ENCODE measurements at places on chromosomes 7 and 10.

DNA sequence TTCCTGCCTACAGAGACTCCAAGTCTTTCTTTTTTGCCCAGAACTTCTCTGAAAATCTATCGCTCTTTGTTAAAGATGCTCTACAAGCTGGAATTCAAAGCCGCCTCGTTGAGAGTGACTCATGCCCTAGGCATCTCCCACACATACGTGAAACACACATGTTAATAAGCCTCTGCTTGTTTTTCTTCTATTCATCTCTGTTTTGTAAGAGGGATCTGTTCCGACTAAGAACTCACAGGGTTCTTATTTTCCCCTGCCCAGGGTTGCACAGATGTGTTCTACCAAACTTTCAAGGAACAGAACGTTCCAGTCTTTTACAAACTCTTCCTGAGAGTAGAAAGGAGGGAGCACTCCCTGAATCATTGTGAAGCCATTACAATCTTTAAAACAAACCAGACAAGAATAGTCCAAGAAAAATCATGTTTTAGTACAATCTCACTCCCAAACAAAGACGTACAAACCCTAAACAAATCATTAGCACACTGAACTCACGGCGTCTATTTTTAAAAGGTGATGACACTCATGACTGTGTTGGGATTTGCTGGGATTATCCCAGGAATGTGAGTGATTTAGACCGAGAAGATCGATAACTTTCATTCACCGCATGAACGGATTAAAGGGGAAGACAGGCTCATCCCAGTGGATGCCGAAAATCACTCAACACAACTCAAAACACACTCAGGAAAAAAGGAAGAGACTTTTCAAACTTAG lies 55.3 kb upstream of the INPP5A start:
- no peak for DNase-seq

- DNase-seq = no peak
These were observed 31.7 kb downstream of the POLR1F start for GRCh38 chr7:19677180-19677579.

DNA sequence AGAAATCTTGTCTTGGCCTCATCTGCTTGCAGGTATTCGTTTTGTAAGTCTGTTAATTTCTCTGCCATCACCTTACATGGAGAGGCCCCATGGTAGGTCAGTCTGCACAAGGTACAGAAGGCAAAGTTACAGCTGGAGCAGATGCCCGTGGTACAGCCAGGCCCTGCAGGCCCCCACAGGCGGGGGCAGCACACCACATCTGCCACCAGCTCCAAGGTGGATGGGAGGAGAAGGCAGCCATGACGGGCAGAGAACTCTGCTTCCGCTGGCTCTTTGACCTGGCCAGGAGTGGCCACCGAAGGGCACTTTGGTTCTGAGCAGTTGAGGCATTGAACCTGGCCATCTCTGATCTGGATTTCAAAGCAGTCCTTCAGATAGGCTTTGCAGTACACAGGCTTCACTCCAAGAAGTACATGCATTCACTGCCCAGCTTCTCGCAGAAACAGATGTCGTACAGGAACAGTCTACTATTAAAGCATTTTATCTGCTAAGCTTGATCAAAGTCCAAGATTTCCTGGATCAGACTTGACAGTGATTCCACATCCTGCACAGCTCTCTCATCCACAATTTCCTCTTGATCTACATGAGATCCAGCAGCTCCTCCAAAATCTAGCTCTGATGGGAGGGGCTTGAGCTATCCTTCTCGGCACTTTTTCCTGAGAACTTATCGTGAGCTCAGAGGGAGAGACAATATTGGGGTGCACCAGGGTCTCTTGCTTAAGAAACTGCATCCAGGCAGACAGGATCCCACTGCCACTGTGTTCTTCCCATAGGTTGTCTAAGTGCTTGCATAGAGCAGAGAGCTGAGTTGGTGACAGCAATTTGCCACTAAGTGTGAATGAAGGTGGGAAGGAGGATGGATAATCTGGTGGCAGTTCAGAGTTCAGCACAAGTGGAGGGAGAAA lies 120.7 kb downstream of the TRRAP start:
- no peak for DNase-seq

DNA sequence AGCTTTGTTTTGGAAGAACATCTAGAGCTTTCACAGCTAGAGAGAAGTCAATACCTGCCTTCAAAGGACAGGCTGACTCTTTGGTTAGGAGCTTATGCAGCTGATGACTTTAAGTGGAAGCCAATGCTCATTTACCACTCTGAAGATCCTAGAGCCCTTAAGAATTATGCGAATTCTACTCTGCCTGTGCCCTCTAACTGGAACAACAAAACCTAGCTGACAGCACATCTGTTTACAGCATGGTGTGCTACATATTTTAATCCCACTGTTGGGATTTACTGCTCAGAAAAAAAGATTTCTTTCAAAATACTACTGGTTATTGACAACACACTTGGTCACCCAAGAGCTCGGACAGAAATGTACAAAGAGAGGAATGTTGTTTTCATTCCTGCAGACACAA lies 57.3 kb downstream of the PALS2 start:
- DNase-seq = no peak

- no peak for DNase-seq
These were observed 9.4 kb upstream of the PPP2R2D start for GRCh38 chr10:131891196-131891928.

DNA sequence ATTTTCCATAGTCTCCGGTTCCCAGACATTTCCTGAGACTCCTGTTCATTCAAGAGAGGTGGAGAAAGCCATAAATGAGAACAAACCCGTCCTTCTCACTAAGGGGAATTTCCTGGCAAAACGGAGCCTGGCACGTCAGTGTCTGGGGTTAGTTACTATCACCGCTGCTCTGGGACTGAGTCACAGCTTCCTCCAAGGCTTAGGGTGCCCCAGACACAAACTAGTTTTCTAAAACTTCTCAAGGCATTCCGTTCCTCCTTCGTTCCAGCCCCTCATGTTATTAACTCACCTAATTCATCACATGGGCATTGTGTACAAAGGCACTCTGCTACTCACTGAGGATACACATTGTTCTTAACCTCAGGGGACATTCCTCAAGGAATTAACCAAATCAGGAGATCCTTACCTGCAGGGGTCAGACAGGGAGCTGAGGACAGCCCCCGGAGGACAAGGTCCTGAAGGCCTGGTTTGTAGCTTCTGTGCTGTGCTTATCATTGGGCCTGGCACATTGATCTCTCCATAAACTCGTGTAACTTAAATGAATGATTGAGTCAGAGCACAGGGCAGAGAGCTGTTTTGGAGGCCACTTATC lies 103.0 kb upstream of the KLF6 start:
- peak; percentile 51 for DNase-seq

DNA sequence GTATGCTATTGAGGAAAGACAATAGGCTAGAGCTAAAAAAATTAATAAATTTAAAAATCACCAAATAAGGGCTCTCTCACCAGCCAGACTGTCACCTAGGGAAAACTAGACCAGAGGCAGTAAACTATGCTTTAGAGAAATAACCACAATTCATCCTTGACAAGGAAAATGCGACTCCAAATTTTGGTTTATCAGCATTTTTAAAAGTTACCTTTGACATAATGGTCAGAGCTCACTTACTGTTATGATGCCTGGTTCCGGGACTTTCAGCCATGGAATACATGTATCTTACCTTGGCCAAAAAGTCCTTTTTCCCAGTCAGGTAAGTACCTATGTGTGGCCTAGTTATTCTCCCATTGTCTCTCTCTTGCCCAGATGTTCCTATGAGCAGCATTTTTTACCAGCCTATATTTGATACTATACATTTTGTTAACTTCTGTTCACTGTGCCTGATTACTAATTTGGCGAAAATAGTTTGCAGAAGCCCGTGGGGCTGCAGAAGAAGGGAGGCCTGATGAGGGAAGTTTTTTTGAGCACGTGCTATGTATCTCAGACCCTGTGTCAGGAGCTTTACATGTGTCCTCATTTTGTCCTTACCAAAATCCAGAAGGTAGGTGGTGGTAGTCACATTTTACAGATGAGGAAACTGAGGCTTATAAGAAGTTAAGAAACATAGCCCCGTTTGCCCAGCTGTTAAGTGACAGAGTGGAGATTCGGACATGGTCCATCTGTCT lies 149.7 kb downstream of the CELF2 start:
- DNase-seq = no peak

GRCh38 chr7:140168816-140169215 lies 8.0 kb downstream of the KDM7A start:
- DNase-seq = no peak

- DNase-seq = no peak
These were observed 47.1 kb upstream of the WASL start for GRCh38 chr7:123795917-123796316.

DNA sequence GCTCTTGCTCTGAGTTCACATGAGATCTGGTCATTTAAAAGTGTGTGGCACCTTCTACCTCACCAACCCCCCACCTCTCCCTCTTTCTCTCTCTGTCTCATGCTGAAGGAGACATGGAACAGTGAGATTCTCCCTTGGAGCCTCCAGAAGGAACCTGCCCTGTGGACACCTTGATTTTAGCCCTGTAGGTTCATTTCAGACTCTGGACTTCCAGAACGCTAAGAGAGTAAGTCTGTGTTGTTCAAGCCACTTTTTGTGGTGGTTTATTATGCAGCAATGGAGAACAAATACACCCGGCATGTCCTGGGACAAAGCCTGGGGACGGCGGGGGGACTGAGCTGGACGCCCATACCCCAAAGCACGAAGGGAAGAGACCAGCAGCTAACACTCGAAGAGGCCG lies 20.7 kb upstream of the GIMAP8 start:
- no peak for DNase-seq

- no peak for DNase-seq
These were observed 266.2 kb downstream of the HTR7 start for GRCh38 chr10:90591629-90592028.

DNA sequence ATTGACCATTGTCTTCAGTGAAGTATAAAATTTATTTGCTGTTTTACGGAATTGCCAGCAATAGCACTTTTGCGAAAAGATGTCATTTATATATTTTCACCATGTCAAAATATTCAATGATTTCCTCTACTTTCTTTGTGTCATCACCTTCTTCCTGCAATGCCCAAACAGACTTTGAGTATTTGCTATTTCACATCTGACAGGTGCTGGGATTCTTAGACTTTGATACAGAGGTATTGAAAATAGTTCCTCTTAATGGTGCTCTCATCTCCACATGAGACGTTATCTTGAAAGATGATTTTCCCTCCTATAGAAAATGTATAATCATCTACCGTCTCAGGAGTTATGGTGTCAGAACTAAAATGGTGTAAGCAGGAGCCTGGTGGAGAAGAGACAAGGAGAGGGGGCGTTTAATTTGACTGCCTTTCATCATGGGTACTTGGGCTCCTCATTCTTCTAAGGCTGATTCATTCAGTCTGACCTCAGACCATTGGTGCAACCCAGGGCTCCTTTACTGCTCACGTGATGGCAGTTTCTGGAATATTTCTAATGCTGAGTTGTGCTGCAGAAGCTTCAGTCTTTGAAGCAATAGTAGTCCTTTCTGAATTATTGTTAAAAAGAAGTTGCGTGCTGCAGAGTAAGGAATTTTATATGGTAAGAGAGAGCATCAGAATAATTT lies 404.6 kb downstream of the PHTF2 start:
- DNase-seq = no peak

DNA sequence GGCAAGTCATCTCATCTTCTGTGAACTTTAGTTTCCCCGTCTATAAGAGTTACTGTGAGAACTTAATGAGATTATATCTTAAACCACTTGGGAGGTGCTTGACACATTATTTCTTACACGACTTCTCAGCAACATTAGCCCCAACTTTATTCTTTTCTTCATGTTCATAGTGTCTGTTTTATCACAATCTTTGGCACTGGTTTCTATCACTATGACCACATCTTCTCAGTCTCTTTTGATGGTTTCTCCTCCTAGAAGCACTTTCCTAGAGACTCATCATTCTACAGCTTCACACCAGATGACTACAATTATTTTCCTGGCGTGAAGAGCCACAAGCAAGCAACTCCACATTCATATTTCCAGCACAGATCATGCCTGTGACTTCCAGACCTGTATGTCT lies 26.5 kb upstream of the BET1 start:
- no peak for DNase-seq

- DNase-seq = no peak
These were observed 57.4 kb downstream of the LRRC4 start for GRCh38 chr7:127973832-127974231.

DNA sequence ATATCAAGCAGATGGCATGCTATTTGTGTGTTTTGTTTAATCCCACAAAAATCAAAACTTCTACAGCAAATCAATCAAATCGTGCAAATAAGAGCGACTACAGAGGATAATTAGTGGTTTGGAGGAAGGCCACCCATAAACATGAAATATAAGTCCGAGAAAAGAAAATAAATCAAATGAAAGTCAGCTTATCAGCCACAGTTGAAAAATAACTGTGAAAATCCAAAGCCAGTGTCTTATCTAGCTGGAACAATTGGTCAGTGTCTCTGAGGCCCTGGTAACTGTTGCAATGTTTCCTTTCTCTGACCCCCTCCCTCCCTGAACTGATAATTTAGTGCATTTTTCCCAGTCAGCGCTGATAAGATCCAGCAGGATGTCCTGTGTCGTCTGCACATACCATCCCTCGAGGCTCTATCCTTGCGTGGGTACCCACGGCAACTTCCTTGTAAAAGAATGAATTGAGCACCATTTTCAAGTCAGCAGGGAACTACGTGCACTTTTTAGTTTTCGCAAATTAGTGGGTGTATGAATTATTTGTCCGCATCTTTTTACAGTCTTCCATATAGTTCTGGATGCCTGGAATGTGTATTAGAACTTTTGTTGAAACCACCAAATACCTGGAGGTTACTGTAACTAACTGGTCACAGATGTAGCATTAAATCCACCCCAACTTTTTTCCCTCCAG lies 10.8 kb upstream of the JCAD start:
- DNase-seq = no peak

DNA sequence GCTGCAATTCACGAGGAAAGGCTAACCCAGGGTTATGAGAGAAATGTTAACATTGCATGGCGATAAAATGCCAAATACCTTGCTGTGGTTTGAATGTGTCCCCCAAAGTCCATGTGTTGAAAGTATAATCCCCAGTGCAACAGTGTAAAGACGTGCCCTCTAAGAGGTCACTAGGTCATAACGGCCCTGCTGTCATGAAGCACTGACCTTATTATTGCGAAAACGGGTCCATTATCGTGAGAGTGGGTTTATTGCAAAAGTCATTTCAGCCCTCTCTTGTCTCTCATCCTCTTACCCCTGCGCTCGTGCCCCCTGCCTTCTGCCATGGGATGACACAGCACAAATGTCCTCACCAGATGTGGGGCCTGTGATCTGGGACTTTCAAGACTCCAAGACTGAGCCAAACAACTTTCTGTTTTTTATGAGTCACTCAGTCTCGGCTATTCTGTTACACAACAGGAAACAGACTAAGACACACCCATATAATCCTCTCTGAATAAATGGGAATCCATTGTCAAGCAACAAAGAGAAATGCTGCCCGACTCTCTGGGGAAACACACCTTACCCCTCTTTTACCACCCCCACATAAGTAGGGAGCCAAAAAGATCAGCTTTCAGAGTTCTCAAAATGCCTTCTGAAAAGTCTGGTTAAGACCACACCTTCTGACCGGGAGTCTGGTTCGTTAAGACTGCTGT lies 73.1 kb upstream of the UCN3 start:
- peak; percentile 47 for DNase-seq

GRCh38 chr7:135510592-135511183 lies 786 bp upstream of the CNOT4 start:
- no peak for DNase-seq

GRCh38 chr10:23325132-23325531 lies 19.5 kb downstream of the C10orf67 start:
- DNase-seq = no peak
